ENCODE measurements at places on chromosomes 6 and 20.

DNA sequence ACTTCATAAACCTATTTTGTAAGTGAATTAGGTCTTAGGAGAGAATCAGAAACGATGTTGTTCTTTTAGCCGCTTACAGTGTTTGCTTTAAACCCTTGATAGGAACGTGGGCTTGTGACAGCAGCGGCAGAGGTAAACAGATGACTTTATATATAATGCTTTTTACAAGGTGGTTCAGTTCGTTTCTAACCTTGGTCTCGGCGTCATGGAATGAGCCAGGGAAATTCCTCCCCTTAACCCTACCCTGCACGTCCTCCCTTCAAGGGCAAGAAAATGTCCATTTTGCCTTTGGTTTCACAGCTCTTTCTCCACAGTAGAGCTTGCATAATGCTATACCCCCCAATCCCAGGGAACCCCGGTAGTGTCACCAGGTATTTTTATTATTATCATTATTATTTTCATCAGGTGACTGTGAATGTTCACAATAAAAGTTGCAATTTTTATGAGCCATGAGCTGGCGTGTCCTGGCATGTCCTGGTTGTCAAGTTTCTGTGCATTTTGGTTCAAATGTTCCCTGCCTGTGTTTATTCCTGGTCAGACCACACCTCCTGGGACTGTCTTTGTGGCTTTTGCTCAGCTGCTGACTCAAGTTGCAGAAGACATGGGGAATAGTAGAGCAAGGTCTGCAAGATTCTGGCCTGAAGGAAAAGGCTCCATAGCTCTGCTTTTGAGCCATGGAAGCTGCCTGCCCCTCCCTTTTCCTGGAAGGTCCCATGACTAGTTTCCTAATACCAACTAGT, 112.8 kb upstream of the BMP2 start:
- no peak for DNase-seq

DNA sequence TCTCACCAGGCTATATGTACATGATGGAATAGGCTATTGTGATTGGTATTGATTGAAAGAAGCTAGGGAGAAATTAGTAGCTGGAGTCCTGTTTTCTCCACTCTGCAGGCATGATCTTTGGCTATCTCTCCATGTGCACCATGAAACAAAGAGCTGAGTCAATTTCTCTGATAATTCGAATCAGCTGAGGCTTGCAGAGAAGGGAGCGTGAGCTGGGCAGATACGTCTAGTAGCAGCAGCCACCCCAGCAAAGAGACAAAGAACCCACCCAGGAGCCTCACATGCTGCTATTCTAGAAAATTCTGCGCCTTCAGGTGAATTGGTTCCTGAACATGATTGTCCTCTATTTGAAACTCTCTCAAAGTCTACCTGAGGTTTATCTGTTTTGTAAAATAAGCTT, 6.9 kb upstream of the SGK1 start:
- no peak for DNase-seq

DNA sequence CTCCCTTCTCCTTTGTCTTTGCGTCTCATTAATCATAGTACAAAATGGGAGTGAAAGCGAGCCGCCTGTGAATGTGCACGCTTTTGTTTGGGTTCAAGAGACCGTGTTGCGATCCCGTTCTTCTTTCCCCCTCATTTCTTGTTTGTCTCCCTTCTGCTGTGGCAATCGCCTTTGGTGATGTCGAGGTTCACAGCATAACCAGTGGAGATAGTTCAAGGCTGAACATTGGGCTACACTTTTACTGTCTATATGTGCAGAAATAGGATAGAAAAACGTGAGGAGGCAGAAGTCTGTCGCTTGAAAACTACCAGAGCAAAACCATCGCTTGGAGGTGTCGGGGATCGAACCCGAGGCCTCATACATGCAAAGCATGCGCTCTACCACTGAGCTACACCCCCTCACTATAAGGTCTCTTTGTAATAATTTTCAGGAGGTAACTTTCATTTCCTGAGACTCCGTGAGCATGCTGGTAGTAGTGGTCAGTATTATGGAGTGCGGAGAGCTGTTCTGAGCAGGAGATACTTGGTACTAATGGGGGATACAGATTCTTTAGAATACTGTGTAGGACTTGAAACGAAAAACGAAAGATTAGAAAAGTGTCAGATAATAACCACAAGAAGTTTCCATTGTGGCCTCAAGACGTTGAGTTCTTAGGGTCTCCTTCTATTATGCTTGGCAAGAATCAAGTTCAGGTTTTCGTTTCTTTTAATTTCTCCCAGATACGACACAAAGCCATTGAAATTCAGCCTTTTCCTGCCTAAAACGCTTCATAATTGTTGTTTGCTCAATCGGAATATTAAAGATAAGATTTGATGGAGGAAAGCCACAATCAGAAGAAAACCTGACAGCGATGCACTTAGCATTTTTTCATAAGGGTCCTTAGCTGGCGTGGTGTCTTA, 106.6 kb downstream of the TRIM27 start:
- DNase-seq, result no peak

GRCh38 chr6:41642960-41643898, 5.0 kb downstream of the MDFI start:
- DNase-seq, result no peak

- DNase-seq, result no peak
Observed at GRCh38 chr6:34151321-34152041, 5.6 kb upstream of the GRM4 start.

- no peak for DNase-seq
Observed at GRCh38 chr6:150883521-150883920, 18.0 kb downstream of the MTHFD1L start.

DNA sequence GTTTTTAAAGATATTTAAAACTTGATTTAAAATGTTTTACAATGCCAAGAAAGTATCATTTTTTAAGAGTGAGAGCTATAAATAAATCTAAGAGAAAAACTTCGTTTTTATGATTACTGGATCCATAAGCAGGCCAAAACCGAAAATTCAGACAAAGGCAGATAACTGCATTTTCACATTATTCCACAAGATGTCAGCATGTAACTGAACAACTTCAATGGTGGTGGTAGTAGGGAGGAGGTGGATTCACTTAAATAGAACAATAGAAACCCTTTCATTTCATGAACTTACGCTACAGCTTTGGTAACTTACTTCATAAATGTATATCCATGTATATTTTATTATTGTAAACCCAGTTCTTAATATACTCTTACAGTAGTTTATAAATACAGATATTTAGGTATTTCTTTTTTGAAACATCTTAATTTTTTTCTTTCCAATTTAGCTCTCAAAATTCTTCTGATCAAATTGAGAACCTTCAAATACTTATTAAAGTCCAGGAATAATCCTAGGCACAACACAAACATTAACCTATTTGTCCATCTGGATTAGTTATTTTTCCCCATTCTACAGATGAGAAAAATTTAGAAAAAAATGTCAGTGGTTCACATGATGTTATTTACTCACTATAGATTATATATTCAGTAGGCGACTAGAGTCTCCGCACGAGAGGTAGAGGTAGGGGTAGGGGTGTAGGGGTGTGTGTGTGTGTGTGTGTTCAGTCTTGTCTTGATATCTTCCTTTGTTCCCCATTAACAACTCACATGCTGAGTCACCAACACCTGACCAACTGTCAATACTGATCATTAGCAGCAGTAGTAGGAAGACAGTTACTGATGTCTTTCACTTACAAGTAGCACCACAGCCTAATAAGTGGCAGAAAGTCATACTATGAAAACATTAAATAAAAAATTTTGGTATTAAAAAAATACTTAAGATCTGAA, 111.5 kb downstream of the ARHGAP18 start:
- DNase-seq, result no peak

- no peak for DNase-seq
Observed at GRCh38 chr6:99253271-99253670, 96.2 kb downstream of the FAXC start.

DNA sequence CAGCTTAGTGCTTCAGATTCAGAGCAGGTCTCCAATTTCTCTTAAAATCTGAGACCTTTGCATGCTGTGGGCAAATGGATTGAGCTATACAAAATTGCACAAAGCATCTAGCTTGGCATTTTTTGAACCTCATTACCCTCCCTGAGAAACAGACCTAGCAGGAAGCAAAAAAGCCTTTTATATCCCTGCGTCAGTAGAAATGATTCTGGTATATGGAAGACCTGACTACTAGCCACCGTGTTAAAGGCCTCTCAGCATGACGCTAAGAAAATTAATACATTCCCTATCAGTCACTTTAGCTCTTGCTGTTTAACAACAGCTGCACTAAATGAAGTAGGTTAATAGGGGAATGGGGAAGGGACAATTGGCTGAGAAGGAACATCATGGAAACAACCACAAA, 110.7 kb upstream of the SMLR1 start:
- DNase-seq, result no peak

DNA sequence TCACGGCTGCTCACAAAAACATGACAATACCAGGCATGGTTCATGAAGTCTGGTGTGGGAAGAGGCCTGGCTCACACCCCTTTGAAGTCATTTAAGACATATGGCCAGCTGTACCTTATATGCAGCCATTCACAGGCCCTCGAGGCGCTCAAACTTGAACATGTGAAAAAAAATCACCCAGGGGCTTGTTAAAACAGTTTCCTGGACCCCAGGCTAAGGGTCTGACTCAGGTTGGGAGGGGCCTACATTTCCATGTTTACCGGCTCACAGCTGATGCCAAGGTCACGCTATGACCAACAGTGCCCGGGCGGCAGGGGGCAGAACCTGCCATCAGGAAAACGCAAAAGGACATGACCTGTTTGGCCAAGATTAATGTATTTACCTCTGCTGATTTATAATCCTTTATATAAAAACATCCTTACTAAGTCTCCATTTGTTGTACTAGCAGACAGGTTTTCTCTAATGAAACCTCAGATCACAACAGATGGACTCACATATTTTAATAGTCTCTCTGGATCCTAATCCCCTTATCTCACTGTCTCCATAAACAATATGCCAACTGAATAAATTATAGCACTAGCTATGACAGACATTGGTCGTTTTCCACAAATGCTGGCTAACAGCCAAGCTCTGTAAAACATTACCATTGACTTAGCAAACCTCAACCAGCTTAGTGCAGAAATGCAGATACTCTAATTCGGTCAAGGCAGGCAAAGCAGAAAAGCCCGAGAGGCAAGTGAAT, 19.9 kb downstream of the EZR start:
- no peak for DNase-seq

DNA sequence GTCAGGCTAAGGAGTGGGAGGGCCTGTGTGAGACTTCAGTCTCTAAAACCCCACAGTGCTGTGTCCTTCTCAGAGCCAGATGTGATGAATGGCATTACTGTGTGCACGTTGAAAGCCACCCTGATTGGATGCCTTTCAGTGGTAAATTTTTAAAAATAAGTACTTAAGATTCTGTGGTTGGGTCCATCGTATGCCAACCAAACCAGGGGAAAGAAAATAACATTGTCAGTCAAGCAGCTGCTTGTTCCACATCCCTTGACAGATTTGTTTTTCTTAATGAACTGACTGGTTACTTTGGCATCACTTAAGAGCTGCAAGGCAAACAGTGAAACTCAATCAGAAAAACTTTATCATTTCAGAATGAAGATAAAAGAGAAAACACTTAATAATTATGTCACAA, 334.0 kb upstream of the NT5E start:
- DNase-seq, result no peak

DNA sequence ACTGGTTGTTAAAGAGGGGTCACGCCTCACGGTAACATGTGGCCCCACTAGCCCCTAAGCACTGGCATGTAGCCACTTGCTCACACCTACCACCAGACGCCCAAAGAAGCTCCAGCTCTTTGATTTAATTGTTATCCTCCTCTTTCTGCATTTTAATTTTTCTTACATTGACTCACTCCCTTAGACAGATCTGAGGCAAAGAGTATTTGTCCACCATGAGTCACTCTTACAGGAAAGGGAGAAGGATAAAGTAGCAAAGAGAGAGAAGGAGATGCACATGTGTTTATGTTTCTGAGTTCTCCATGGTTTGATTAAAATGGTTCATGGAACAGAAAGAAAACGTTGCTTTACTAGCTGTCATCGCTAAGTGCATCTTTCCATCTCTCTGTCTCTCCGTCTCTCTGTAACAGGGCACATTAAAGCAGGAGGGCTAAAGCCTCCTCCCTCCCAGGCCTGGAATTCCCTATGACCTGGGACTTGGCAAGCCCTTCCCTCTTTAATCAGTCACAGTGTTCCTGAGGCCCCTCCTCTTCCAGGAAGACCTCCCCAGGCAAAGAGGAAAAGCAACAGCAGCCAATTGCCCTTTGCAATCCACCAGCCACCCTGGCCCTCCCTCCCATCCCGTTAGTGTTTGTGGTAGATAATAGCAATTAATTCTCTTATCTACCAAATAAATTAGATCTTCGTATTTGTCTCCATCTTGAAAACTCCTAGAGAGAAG, 112.8 kb upstream of the TSHZ2 start:
- DNase-seq, result no peak

DNA sequence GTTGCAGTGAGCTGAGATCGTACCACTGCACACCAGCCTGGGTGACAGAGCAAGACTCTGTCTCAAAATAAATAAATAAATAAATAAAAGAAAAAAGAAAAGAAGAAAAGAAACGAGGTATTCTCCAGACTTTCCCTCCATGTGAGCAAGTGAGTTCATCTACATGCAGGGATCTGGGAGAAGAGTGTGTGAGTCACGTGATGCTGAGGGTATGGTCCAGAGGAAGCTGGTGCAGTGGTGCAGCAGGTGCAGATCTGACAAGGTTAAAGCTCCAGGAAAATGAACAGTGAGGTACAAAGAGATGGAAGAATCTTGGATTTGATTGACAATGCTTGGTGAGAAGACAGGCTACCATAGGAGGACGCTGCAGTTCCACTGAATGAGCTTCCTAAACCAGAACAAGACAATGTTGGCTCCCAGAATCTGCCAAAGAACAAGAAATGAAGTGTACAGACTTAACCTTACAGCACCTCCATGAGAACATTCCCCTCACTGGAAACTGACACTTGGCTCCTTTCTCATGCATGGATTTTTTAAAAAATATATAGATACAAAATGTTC, 79.5 kb upstream of the BTBD3 start:
- no peak for DNase-seq

- DNase-seq, result no peak
Observed at GRCh38 chr6:105078386-105078708, 101.5 kb downstream of the POPDC3 start.

Data from stimulated activated CD4-positive, alpha-beta T cell treated with anti-CD3 and anti-CD28 coated beads, Interleukin-15, amount 100 ng/mL, for 48 hours (primary cell).